ENCODE measurements at places on chromosomes 2 and 18.
A peak's percentile ranks its signal among the peaks of the same experiment; 100 is the strongest.

GRCh38 chr2:235639885-235640284 is 146.0 kb downstream of the AGAP1 start:
- DNase-seq, result no peak

DNA sequence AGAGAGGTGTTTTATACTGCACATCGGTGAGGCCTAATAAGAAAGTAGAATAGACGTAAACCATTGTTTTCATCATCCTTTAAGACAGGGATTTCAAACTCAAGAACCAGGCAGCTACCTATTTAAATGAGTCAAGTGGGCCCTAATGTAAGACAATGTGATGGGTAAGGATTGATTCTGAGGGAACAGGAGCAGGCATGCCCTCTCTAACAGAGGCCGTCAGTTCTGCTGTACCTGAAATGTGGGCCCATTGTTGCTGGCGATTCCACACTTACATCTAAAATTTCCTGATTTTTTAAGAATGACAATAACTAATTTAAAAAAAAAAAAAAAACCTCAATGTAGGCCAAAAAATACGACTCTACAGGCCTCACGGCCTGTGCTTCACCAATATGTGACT is 67.5 kb downstream of the ACSL3 start:
- no peak for DNase-seq

DNA sequence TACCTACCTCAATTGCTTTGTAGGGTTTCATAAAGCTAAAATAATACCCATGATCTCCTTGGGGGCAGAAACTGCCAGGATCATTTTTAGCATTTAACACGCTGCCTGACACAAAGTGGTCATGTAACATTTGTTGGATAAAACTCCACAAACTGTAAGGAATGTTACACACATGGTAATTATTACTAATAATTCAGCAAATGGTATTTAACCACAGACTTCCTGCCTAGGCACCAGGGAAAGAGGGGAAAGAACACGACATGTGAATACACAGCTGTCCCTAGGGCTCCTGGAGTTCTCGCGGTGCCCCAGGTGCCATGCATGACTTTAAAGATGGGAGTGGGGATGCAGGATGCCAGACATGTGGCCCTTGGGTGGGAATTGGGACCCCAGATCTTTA is 43.5 kb downstream of the ASAP2 start:
- DNase-seq, result no peak

GRCh38 chr2:174979996-174980395 is 25.2 kb downstream of the CHN1 start:
- no peak for DNase-seq

DNA sequence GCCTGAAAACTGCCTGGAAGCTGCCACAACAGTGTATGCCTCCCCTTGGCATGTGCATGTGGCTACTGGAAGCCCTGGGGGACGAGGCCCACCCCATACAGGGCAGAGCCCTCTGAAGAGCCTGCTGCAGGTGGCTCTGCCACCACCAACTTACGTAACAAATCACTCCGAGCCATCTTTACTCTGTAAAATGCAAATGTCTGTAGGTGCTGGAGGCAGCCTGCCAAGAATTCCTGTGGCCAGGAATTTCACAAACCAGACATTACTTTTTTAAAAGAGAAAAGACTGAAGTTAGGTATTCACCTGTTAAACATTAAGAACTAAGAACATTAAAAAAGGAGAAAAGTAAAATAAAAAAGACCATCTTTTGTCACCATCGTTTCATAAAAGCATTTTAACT is 106.3 kb downstream of the GPR39 start:
- no peak for DNase-seq

- DNase-seq, result no peak
These were observed 119.9 kb upstream of the ACVR1C start for GRCh38 chr2:157748371-157749142.

DNA sequence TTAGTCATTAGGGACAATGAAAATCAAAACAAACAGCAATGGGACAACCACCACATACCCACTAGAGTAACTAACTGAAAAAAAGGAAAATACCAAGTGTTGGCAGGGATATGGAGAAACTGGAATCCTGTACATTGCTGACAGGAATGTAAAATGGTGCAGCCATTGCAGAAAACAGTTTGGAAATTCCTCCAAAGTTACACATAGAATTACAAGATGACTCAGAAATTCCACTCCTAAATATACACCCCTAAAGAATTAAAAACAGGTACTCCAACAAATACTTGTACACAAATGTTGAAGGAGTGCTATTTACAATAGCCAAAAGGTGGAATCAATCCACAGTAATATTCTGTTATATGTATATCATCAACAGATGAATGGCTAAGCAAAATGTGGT is 110.9 kb downstream of the ROCK1 start:
- DNase-seq, result no peak

DNA sequence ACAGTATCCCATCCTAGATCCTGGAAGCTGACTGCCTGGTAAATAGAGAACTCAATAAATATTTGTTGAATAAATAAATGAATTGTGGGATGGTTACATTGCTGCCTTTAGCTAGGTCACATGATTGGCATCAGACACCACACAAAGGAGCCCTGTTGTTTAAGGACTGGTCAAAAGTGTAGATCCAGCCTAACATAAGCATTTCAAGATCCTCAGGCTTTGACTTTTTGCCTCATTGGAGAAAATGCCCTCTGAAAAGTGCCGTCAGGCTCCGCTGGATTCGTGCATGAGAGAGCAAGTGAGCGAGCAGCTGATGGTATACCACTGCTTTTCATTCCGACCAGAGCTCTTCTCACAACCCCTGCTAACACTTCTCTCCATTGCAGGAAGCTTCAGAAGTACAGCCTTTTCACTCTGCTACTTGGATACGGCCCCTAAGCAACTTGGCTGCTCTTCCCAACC is 1.3 kb upstream of the ZNF24 start:
- DNase-seq, result no peak

DNA sequence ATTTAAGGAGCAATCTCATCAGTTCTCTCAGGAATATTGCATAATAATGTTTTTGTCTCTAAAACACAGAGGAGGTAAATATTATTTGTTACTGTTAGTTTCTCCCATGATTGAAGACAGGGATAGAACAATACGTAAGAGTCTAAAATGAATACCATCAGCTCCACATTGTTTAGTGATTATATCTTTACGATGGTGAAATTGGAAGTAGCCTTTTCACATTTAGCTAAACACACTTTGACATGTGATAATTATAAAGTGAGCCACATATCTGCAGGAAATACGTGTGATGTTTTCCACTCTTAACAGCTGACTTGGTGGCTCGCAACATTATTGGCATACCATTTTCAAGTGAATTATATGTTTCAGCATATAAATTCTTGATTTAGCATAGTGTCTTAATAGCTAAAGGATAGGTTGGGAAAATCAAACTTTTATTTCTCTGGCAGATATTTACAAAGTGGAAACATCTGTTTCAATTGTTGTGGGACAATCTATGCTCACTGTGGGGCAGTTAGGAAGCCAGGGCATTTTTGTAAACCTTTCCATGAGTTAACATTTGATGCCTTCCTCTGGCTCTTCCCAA is 208.1 kb upstream of the RASGRP3 start:
- no peak for DNase-seq

- no peak for DNase-seq
These were observed 82.0 kb downstream of the WDPCP start for GRCh38 chr2:63506320-63506719.

GRCh38 chr2:238289574-238289973 is 1.2 kb upstream of the PER2 start:
- DNase-seq, result no peak

DNA sequence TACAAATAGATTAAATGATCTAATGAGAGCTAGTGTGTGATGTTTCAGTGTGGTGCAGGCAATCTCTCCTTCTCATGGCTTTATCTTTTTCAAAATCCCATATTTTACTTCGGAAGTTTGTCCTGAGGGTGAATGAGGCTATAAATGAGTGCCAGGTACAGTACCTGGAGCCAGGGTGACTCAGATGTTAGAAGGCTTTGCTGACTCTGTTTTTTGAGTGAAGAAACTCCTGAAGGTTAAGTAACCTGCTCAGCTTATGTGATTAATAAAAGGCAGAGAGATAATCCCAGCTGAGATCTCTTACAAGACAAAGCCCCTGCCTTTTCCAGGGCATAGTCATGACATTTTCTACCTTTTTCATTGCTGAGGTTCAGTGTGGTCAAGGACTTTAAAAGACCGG is 52.6 kb downstream of the MGAT5 start:
- no peak for DNase-seq

- DNase-seq, result peak; percentile 46
These were observed 6.0 kb downstream of the MEIS1 start for GRCh38 chr2:66440708-66441497.

- DNase-seq, result no peak
These were observed 123.0 kb upstream of the CCDC150 start for GRCh38 chr2:196516564-196516963.
